ENCODE measurements at places on chromosomes 7 and 10.

DNA sequence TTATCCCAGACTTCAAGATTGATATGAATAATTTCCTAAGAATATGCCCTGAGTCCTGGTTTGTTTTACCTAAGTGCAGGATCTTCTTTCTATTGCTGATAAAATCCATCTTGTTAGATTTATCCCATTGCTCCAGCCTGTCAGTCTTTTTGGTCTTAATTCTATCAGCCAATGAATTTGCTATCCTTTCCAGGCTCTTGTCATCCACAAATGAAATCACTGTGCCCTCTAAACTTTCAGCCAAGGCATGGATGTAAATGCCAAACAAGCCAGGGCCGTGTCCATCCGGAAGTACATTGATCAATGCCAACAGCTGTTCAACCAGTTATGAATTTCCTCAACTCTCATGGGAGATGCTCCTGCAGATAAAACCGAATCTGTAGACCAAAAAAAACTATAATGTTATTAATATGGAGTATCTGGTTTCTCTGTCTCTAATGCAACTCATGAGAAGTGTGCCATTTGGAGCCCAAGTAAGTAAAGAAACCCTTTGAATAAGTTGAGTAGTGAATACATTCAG is 40.0 kb downstream of the NPY start:
- no peak for DNase-seq

- DNase-seq: no peak
Observed at GRCh38 chr7:147700702-147701101, 889.9 kb upstream of the C7orf33 start.

DNA sequence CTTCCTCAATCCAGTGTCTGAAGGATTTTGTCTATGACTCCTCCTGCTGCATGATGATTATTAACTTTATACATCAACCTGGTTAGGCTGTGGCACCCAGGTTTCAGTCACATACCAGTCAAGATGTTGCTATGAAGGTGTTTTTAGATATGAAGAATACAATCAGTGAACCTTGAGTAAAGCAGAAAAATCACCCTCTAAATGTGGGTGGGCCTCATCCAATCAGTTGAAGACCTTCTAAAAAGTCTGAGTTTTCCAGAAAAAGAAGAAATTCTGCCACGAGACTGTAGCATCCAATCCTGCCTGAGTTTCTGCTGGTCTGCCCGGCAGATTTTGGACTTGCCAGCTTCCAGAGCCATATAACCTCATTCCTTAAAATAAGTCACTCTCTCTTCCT is 126.1 kb upstream of the FRMD4A start:
- no peak for DNase-seq

DNA sequence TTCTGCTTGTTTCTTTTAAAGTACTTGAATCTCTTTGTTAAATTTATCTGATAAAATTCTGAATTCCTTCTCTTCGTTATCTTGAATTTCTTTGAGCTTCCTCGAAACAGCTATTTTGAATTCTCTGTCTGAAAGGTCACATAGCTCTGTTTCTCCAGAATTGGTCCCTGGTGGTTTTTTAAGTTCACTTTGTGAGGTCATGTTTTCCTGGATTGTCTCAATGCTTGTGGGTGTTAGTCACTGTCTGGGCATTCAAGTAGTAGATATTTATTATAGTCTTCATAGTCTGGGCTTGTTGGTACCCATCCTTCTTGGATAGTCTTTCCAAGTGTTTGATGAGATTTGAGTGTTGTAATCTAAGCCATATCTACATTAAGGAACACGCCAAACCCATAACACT is 1060.6 kb downstream of the LRMDA start:
- no peak for DNase-seq

GRCh38 chr10:52747694-52748093 is 24.9 kb downstream of the MBL2 start:
- no peak for DNase-seq

GRCh38 chr7:87151002-87151728 is 1.1 kb upstream of the DMTF1 start:
- DNase-seq: no peak

- DNase-seq: no peak
Observed at GRCh38 chr7:55254242-55254595, 110.9 kb upstream of the LANCL2 start.

DNA sequence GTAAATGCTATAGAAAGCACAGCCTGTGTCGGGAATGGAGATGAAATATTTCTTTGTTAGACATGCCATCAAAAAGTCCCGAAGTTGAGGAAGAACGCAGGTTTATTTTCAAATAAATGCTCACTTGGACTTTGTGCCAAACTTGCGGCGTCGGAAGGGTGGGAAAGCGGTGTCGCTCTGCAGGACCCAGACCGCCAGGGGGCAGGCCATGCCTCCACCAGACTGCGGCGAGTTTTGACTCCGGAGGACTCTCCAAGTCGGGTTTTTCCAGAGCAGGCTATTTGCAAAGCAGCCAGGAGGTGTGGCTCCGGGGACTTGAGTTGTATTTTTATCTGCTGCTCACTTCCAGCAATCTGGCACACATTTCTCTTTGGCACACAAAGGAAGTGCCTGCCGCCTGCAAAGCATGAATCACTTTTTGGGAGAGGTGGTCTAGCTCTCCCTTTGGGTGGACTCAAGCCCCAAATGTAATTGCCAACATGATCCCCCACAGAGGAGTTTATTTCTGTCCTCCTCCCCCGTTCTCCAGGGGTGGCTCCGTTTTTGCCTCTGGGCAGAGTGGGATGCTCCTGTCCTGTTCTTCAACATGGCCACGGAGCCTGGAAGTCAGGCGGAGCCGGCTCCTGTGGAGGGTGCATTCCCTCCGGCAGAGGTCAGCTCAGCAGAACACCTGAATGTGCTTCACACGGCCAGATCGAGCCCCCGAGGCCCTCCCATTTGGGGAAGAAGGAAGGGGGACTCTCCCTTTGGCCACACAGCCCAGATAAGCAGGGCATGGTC is 82.3 kb upstream of the GPR26 start:
- no peak for DNase-seq

GRCh38 chr7:91091631-91092030 is 172.6 kb upstream of the FZD1 start:
- no peak for DNase-seq

GRCh38 chr7:120838281-120838682 is 19.7 kb downstream of the TSPAN12 start:
- no peak for DNase-seq

DNA sequence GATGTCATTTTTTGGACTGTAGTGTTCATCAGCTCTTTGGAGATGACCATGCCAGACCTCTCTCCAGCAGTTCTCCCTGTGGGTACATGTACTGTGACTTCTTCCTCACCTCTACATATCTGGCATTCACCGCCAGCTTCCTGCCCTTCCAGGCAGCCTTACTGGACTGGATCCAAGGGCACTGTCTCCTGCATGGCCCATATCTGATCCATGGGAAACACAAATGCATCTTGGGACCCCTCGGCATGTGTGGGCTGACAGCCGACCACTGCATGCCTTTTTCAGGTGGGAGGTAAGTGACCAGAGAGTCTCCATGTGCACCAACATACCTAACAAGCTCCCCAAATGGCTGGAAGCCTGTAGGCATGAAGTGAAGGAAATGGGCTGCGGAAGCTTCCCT is 3.9 kb upstream of the BLVRA start:
- no peak for DNase-seq

GRCh38 chr10:75295868-75296441 is 60.2 kb upstream of the COMTD1 start:
- no peak for DNase-seq

GRCh38 chr10:103578782-103579382 is 85.4 kb downstream of the NEURL1 start:
- no peak for DNase-seq

DNA sequence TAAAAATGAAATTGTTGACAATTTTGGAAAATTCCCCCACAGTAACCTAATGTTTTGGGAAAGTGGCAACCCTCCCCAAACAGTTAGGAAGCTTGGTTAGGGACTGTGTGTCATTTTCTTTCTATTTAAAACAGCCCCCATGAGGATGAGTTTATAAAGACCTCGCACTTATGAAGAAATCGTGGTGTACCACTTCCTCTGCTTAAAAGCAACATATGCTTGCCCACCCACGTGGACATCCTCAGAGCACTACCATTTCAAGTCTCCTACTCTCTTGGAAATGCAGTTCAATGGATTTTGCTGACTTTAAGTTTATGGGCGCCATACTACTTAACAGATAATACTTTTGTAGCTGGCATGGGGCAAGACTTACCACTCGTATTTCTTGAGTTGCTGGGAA is 223.8 kb downstream of the DYNC1I1 start:
- DNase-seq: no peak

DNA sequence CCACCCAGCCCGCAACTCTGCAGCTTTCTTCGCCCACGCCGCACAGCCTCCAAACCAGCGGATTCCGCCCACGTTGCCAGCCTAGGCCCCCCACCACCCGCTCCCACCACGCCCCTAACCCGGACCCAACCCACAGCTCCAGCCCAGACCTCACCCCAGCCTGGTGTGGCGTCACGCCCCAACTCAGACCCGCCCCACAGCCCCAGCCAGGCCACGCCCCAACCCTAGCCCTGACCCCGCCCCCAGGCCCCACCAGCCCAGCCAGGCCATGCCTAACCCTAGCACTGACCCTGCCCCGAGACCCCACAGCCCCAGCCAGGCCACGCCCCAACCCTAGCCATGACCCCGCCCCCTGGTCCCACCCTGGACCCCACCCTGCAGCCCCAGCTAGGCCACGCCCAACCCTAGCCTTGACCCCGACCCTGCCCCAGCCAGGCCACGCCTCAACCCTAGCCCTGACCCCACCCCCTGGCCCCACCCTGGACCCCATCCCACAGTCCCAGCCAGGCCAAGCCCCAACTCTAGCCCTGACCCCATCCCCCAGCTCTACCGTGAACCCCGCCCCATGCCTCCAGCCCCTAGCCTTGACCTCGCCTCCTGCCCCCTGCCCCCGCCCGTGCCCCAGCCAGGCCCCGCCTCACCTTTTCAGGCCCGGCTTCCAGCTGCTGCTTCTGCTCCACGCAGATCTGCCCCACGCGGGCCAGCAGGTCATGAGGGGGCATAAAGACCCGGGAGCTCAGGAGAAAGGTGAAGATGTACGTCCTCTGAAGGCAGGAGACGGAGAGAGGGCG is 64.0 kb downstream of the RASGEF1A start:
- no peak for DNase-seq

GRCh38 chr7:106037489-106038176 is 74.5 kb downstream of the SYPL1 start:
- DNase-seq: no peak

GRCh38 chr10:29239569-29240472 is 49.0 kb upstream of the LYZL1 start:
- DNase-seq: no peak

DNA sequence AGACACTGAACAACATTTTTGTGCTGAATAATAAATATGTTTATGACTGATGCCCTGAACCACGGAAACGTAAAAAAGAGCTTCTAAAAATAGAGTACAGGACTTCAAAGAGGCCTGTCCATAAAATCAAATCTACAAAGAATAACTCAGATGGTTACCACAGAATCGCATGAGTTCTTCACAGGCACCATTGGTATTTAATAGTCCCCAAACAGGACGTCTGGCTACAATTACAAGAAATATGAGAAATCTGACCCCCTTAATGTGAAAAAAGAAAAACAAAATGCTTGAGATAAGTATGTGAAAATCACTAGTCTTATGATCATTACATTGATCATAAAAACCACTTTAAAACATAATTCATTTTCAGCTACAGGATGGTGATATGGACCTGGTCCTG is 20.8 kb downstream of the CYTH3 start:
- no peak for DNase-seq

GRCh38 chr10:112766636-112767035 is 183.4 kb upstream of the TCF7L2 start:
- DNase-seq: no peak

DNA sequence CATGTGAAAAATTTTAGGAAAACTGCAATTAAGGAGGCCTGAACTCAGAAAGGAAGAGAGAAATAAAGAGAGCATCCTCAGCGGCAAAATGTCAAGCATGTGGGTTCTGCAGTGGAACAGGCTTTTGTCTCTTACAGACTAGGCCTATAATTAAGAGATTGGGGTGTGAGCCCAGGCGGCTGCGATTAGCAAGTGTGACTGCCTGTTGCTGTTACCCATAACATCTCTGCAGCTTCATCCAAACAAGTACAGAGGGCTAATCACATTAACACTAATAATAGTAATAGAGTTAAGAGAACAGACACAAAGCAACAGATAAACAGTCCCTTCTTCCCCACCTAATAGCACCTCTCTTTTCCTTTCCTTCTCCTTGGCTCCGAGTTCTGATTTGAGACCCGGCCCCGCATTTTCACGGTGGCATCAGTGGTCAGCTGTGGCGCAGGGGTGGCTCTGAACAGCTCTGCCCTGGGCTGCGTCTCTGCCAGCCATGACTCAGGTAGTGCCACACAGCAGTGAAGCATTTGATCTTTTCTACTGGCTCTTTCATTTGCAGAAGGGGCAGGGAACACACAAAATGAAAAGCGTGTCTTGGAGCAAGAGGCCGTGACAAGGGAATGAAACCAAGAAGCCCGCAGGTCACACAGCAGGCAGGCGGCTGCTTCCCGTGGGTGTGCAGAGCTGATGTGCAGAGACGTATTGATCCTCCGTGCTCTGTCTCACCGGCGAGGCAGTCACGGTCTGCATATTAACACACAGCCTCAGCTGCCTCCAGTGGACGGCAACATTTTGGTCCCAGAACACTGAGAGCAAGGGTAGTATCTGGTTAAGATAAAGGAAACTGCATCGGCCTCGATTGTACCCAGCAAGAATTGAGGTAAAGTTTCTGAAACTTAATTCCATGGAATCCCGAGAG is 103.1 kb downstream of the KLF6 start:
- no peak for DNase-seq

DNA sequence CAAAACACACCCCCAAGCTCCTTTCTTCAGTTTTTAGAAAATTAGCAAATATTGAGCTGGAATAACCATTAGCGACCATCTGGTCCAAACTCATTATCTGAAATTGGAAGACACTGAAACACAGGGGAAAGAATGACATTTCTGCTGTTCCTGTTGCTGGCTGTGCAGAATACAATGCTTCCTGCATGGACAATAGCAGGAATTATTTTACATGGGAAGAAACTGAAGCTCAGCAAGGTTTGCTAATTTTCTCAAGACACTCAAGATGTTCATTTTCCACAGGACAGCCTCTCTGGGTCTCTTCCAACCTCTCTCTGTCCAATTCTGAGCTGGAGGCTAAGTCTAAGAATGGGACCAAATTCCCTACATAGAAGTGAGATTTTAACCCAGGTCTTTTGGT is 81.9 kb upstream of the TNS3 start:
- no peak for DNase-seq

- peak; percentile 39 for DNase-seq
Observed at GRCh38 chr7:2757904-2758672, 70.1 kb downstream of the AMZ1 start.

DNA sequence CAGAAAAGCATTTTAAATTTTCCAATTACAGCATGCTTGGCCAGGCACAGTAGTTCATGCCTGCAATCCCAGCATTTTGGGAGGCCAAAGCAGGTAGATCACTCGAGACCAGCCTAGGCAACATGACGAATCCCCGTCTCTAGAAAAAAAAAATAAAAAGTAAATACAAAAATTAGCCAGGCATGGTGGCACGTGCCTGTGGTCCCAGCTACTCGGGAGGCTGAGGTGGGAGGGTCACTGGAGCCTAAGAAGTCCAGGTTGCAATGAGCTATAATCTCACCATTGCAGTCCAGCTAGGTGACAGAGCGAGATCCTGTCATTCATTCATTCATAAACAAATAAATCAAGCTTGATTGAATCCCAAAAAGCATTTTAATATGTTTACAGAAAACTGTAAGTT is 234.9 kb downstream of the PARD3 start:
- no peak for DNase-seq

Measured in stimulated activated CD8-positive, alpha-beta memory T cell treated with anti-CD3 and anti-CD28 coated beads, Interleukin-4, amount 100 ng/mL, for 4 hours (primary cell).